Fibroblast of pulmonary artery (primary cell): ENCODE measurements at places on chromosomes 12 and 14.

DNA sequence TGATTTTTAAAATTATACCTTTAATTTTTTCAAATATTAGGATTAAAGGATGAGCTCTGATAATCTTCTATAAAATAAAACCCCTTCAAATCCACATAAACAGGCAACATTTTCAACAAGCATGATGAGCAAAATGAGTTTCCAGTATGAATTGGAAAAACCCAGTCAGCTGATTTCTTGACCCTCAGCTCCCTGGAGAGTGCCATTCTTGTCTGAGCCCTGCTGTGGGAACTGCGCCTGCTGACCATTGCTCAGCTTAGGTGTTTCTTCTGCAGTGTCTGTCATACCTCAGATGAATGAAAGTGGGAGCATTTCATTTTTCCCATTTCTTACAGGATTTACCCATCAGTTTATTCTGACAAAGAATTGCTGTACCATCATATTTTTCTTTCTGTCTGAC is 27.6 kb downstream of the MAPKAPK5 start:
- DNase-seq, result no peak

GRCh38 chr14:58826845-58827686 is 189.3 kb downstream of the DACT1 start:
- no peak for DNase-seq

- no peak for DNase-seq
Observed at GRCh38 chr12:112967858-112968257, 10.5 kb upstream of the OAS2 start.

GRCh38 chr14:77026166-77026929 is 2.2 kb downstream of the IRF2BPL start:
- DNase-seq, result peak; percentile 59

GRCh38 chr12:56243731-56244181 is 13.9 kb downstream of the SLC39A5 start:
- DNase-seq, result no peak

DNA sequence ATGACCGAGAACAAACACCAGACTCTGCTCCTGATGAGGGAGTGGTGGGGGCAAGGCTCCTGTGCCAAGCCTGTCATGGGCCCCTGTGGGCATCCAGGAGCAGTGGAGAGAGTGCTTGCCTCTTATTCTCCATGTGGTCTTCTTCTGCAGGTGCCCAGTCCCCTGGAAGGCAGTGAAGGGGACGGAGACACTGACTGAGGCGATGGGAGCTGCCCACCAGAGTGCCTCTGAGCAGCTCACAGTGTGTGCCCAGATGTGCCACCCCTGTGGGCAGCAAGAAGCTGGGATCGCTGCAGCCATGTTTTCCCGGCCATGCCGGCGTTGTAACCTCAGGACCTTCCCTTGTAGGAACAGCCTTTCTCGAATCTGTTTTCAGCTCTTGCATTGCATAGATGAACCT is 6.4 kb upstream of the EP400 start:
- no peak for DNase-seq

- DNase-seq, result no peak
Observed at GRCh38 chr12:131591714-131592709, 118.9 kb upstream of the SFSWAP start.

DNA sequence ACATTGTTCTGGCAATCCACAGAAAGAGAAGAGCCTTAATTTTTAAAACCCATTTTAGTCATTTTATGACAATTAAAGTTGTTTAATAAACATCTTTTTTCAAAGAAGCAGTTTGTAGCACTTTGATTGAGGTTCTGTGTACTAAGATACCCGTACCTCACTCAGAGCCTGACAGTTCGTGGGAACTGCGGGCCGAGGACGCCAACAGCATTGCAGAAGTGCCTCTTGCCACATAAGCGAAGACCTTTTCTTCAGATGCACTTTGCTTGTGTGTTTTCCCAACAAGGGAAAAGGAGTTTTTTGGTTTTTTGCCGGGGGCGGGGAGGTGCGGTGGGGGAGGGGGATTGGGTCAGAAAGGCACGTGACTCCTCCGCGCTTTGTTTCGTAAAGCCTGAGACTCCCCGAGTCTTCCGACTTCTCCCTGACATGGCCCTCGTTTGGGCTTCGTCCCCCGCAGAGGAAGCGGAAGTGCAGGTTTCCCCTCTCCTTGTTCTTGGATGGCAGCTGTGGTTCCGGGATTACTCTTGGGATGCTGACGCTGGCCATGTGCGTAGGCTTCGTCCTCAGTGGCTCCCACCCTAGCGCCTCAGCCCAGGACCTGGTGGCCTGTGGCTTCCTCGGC is 70.8 kb downstream of the WDR20 start:
- no peak for DNase-seq

DNA sequence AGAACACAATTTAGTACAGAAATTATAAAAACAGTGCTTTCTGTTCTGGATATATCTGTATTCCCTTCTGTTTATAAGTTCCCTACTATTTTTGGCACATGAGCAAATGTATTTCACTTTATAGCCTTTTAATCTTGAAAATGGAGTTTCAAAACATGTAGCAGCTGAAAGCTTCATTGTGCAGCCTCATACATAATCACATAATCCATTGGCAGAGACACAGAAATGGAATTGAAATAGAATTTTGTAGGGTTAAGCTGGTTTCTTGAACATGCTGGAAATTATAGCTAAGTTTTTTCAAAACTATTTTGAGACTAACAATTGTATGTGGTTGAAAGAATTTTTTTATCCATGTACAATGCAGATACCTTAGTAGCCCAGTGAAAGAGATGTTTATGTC is 614.3 kb upstream of the MDGA2 start:
- no peak for DNase-seq

- peak; percentile 83 for DNase-seq
Observed at GRCh38 chr12:77847680-77848431, 17.2 kb downstream of the NAV3 start.

GRCh38 chr12:23560611-23561010 is 388.9 kb downstream of the SOX5 start:
- no peak for DNase-seq

GRCh38 chr12:104535369-104535768 is 78.6 kb downstream of the CHST11 start:
- DNase-seq, result no peak

DNA sequence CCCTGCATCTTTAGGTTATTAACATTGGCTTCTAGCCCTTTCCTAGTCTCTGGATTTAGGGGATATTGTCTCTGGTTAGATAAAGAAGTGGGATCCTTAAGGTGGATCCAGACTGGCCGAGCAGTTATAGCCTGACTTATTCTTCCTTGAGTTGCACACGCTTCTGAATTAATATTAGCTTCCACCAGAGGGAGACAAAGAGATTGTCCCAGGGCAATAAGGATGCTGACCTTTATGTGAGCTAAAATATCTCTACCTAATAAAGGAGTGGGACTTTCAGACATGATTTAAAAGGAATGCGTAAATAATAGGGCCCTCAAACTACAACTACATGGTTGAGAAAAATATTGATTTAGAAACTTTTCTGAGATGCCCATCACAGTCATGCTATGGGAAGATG is 139.7 kb downstream of the SLCO1B3 start:
- DNase-seq, result peak; percentile 37

GRCh38 chr14:50607181-50607580 is 47.2 kb downstream of the ATL1 start:
- no peak for DNase-seq

DNA sequence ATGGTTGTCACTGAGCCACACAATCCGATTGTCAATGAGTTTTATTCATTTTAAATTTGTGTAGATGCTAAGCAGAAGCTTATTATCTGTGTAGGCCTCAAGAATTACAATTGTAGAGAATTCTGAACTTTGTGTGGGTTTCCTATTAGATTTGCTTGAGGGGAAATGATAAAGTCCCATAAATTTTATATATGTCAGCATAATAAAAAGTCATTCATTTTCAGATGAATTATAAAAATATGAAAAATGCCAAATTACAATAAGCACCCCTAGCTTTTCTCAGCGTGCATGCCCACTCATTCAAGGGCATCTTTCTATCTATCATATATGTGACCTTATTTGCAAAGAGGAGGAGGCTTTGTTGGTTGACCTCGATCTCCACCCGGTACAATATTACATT is 1041.1 kb upstream of the FOXG1 start:
- no peak for DNase-seq

GRCh38 chr14:76870166-76870565 is 44.0 kb downstream of the LRRC74A start:
- no peak for DNase-seq

- no peak for DNase-seq
Observed at GRCh38 chr14:26074892-26075291, 522.9 kb downstream of the NOVA1 start.

GRCh38 chr14:61555056-61555838 is 140.1 kb upstream of the HIF1A start:
- no peak for DNase-seq

GRCh38 chr12:103975368-103975767 is 9.7 kb downstream of the TDG start:
- DNase-seq, result no peak

GRCh38 chr12:109167781-109168180 is 51.4 kb downstream of the ACACB start:
- DNase-seq, result no peak

GRCh38 chr12:50013361-50014147 is 11.7 kb downstream of the RACGAP1 start:
- no peak for DNase-seq

DNA sequence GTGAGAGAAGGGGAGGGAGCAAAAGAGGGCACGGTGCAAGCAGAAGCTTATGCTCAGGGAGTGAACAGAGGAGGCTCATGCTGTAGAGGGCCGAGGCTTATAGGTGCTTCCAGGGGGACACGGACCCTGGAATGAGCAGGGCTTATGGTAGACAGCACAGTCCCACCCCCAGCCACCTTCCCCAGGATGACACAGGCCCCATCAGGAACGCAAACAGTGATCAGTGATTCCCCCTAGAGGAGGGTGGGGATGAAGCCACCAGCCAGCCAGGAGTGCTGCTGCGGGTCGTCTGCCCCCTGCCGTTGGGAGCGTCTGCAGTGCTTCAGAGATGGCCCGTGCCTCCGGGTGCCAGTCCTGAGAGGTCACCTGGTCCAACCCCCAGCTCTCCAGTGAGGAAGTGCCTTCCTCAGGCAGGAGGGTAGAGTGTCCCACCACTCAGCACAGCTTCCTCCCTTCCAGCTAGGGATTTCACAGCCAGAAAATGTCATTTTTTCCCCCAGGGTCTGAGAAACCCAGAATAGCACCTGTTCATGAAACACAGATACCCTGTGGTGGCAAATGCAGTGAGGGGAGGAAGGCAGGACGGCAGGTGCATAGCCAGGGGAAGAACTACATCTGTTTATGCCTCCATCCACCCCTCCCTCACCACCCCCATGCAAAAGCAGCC is 60.7 kb downstream of the SLC6A12 start:
- DNase-seq, result peak; percentile 47

GRCh38 chr12:54230555-54230954 is 41.8 kb upstream of the SMUG1 start:
- no peak for DNase-seq

GRCh38 chr12:54442961-54443360 is 23.9 kb upstream of the ITGA5 start:
- no peak for DNase-seq

- DNase-seq, result peak; percentile 64
Observed at GRCh38 chr12:442235-442884, 17.4 kb upstream of the B4GALNT3 start.

DNA sequence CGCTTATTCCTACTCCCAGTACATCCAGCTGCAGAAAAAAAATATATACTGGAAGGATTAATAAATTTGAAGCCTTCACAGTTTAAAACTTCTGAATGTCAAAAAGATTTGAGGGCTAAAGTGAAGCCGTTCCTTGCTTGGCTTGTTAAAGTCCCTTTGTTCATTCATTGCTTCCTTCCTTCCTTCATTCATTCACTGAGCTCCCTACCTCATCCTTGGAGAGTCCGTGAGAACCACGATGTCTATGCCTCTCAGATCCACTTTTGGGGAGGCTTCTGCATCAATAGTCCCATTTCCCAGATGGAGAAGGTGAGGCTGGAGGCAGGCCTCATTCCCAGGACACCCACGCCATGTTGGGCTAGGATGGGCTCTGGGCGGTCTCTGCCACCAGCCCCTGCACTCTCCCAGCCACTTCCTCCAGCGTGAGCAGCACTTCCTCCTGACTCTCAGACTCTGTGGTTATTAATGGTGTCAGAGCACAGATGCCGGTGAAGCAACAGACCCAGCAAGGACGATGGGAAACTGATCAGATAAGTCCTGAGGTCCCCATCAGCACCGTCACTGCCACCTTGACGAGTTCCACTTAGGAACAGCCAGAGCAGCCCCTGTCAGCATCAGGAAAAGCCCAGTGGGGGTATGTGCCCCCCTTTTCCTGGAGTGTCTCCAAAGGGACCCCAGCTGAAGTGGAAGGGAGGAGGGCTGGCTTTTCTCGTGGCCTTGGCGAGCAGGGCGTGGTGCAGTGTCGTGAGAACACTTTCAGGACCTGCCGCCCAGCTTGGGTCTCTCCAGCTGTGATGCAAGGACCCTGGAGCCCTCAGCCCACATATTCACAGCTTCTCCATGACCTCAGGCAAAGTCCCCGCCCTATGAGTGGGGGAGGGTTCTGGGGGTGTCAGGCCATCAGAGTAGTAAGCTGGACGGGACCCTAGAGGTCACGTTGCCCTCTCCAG is 21.2 kb downstream of the ASB2 start:
- DNase-seq, result no peak

GRCh38 chr12:68259318-68259940 is 6.0 kb upstream of the IL22 start:
- DNase-seq, result peak; percentile 65

DNA sequence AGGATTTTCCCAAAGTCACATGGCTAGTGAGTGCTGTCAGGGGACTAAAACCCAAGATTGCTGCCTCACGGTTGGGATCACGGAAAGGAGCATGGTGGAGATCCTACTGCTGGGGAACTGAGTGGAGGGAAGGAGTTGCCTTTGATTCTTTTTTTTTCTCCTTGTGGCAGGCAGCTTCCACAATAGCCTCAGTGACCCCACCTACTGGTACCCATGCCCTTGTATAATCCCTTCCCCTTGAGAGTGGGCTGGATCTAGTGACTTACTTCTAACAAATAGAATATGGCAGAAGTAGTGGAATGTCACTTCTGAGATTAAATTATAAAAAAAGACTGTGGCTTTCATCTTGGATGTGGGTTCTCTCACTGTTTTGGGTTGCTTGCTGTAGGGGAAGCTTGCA is 135.7 kb downstream of the DICER1 start:
- no peak for DNase-seq

- no peak for DNase-seq
Observed at GRCh38 chr12:123748661-123749060, 13.4 kb upstream of the DNAH10 start.

DNA sequence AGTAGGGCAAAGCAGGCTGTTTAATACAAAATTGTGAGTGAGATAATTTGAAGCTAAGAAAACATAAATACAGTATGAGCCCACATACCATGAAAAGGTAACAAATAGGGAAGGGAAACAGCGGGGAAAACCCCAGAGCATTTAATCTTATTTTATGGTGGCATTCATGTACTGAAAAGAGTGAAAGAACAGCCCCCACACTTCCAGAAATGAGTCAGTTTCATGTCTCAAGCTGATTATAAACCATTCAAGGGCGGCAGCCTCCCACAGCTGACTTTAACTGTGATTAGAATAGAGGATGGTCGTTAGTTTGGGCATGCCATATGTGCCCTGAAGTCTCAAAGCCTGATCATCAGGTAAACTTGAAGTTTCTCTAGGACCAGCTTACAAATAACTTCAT is 64.5 kb downstream of the FOXG1 start:
- no peak for DNase-seq

- no peak for DNase-seq
Observed at GRCh38 chr12:48336061-48336460, 14.7 kb downstream of the ZNF641 start.

GRCh38 chr12:87182696-87183233 is 846.4 kb downstream of the C12orf50 start:
- no peak for DNase-seq
